ENCODE measurements at places on chromosomes 16 and 17. TPM values are rescaled to one million over a fixed set of nuclear protein-coding genes. Genes with fewer than 3 reads are reported as not detected.

- peak; percentile 99 for DNase-seq
These were observed at the start of gene MBTPS1 for GRCh38 chr16:84116720-84117493. MBTPS1 (minus strand) TSS chr16:84116942; CDS start chr16:84101783, 15,159 bp downstream.

DNA sequence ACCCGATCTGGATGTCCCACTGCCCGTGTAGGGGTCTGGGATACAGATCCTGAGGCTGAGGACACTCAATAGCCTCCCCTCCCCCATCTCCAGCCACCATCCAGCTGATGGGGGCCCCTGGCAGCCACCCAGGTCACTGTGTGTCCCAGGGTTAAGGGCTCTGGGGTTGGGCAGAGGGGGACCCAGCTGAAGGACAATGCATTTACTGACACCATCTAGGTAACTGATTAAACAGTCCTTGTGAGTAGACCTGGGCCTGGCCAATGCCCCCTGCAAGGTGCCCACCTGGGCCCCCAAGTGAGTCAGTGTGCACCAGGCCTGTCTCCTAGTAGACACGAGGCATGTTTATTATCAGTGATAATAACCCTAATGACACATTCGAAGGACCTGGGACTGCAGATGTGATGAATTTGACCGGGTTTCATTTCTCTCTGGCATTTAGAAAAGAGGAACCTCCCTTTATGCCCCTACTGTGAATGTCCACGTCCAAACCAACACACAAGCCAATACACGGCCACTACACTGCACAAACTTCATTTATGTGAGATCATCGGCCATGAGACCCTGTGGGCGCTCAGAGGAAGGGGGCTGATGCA, 261.9 kb upstream of the FOXF1 start:
- no peak for DNase-seq

GRCh38 chr16:89924297-89924924, 1.3 kb downstream of the TUBB3 start:
- no peak for DNase-seq

DNA sequence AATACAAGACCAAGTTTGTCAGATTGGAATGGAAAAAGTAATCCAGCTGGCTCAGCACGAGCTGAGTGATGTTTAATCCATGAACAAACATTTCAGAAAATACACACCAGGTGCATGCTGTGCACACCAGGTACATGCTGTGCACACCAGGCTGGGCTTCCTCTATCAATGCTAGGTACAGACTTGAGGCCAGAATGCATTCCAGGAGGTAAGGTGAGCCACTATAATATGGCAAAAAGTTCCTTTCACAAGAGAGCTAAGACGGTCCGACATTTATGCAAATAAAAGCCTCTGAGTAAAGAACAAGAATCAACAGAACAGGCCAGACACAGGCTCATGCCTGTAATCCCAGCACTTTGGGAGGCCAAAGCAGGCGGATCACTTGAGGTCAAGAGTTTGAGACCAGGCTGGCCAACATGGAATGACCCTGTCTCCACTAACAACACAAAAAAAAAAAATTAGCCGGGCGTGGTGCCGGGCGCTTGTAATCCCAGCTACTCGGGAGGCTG, 128.2 kb downstream of the ZNF778 start:
- no peak for DNase-seq

DNA sequence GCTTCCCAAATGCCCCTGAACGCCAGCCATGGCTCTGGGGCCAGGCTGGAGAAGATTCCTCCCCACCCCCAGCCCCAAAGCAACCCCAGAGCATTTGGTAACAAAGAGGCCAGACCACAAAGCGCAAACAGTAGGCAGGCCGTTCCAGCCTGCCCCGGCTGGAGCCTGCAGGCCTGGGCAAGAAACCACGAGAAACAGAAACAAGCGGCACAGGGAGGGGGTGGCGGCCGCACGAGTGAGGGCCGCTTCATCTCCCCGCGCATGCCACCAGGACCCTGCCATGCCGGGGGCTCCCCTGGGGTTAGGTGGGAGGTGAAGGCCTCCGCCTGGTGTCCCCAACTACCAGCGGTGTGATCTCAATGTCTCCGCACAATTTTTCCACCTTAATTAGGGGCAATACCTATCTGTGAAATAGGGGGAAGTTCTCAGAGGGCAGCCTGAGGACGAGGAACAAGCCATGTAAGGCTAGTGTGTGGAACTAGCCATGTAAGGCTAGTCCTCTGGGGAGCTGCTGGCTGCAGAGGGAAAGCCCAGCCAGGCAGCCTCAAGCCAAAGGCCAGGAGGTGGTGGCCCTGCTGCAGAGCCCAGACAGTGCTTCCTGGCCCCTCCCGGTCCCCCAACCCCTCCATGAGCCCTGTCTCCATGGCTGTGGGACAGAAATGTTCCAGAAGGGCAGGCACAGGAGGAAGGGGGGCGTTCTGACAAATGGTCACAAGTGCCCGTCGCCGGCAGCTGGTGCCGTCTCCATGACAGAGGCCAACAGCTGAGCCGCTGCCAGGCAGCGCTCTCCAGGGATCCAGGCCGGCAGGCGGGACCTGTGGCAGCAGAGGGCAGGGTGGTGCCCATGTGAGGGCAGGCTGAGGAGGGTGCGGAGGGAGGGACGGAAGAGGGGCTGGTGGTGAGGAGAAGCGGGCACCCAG, 14.5 kb upstream of the MTSS2 start:
- no peak for DNase-seq

AARSD1 gene
- total RNA-seq: 3.0 TPM

DNA sequence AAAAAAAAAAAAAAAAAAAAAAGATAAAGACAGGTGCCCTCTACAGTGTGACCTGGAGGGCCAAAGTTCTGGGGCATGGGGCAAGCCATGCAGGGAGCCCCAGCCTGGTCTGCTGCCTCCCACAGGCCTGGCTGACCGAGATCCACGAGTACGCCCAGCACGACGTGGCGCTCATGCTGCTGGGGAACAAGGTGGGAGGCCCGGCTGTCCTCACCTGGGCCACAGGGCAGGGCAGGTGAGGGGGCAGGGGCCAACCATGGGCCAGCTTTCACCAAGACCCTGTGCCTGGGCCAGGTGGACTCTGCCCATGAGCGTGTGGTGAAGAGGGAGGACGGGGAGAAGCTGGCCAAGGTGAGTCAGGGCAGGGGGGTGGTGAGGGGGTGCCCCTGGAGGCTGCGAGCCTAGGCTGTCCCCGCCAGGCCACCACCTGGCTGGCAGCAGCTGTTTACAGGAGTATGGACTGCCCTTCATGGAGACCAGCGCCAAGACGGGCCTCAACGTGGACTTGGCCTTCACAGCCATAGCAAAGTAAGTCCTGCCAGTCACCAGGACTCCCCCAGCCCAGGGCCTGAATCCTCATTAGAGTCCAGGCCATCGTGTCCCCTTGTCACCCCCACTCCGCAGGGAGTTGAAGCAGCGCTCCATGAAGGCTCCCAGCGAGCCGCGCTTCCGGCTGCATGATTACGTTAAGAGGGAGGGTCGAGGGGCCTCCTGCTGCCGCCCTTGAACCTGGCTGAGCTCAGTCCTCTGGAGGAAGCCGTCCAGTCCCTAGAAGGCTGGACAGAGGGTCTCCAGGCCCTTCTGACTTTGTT, 2.7 kb upstream of the TRAF7 start:
- peak; percentile 51 for DNase-seq

GHDC gene
- total RNA-seq: 34.5 TPM

RDM1 gene
- total RNA-seq: 39.2 TPM

DNA sequence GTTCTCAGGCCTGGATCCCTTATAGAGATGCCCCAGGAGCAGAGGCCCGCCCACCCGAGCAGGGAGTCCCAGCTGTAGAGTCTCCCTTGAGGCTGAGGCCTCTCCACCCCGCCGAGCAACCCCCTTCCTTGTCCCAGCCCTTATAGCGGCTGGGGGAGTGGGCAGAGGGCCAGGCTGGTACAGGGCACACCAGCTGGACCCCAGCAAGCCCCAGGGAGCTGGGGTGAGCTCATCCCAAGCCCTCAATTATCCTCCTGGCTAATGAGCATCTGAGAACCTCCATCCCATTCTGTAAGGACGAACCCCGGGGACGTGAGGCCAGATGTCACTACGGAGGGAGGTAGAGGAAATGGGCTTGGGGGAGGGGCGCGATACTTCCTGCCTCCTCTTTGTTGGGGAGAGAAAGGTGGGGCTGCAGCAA, 3.2 kb upstream of the SNN start:
- no peak for DNase-seq

DNA sequence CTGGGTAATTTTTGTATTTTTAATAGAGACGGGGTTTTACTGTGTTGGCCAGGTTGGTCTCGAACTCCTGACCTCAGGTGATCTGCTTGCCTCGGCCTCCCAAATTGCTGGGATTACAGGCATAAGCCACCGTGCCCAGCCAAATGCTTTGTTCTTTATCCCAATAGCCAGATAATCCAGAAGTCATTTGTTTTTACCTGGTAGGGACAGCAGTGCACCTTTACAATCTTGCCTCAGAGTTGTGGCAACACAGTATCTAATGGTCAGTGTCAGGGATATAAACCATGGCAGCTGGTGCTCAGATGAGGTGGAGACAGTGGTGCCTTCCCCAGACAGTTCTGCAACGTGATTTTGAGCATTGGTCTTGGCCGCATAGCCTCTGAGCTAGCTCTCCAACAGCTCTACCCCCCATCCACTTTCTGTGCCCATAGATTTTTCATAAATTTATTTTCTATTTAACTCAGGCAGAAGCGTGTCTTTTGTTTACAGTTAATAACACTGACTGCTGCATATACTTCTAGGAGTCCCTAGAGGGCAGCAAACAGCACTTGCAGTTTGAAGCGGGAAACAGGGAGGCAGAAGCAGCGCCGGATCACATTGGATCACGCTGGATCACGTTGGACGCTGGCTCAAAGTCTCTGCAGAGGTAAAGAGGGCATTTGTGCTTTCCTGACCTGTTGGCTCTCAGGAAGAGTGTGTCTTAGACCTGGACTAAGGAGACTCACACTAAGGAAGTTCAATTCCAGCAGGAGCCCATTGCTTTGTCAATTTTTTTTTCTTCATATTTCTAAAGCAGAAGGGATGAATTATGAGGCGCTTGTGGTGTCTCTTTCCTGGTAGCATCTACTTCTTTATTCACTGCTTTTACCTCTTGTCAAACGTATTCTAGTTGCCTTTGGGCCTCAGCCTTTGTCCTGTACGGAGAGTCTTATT, 5.1 kb upstream of the GGT6 start:
- peak; percentile 77 for DNase-seq

DNA sequence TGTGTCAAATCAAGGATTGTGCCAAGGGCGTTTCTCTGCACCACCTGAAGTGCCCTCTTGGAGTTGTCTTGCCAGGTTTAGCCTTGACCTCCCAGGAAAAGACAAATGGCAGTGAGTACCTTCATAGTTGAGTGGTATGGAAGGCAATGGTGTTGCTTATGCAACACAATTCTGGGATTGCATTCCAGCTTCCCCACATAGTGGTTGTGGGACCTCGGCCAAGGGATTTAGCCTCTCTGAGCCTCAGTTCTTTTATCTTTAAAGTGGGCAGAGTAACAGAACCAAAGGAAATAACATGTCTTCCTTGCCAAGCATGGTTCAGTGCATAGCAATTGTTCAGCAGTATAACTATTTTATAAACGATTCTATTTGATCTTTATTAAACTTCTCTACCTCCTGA, 49.4 kb downstream of the CCDC42 start:
- DNase-seq: no peak

DNA sequence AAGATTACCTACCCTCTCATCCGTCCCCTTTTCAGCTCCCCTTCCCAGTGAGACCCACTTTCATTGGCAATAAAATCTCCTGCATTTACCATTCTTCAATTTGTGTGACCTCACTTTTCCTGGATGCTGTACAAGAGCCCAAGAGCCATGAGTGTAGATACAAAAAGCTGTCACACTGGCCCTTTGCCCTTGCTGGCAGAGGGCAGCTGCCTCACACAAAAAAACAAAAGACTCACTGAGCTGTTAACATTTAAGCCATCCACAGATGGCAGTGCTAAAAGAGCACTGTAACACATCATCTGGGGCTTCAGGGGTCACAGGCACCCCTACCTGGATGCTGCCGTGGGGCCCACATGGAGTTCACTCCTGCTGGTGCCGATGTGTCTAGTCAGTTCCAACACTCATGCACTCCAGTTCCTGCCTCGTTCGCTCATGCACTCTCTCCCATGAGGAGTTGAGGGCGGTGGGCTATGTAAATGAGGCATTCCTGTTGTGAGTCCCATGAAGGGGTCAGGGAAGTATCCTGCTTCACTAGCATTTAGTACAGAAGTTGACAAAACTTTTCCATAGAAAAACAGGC, 123.1 kb downstream of the CA10 start:
- DNase-seq: no peak

GRCh38 chr16:85544016-85544415, 69.1 kb upstream of the GSE1 start:
- DNase-seq: no peak

DNA sequence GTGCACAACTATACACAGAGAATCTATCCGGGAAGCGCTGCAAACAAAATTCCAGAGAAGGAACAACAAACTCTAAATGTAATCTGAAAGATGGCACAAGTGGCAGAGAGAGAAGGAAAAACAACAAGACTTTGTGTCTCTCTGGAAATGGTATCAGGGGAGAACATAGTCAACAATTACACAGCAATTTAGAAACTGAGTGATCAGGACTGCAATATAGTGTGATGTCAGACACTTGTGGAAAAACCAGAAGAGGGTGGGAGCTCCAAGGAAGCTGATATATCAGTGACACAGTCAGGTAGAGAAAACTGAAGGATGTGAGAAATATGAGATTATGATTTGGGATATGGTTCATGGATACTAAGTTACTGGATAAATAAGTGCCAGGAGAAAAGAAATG, 8.2 kb downstream of the ZNF19 start:
- no peak for DNase-seq

COIL gene
- 1.5 TPM for total RNA-seq

- DNase-seq: no peak
These were observed 1.7 kb upstream of the RAB11FIP4 start for GRCh38 chr17:31389657-31390381.

PLA2G10 gene
- 43.8 TPM for total RNA-seq

GRCh38 chr16:12148120-12148519, 171.6 kb downstream of the SNX29 start:
- DNase-seq: no peak

- no peak for DNase-seq
These were observed 10.5 kb downstream of the MNT start for GRCh38 chr17:2390199-2390836.

- no peak for DNase-seq
These were observed 18.1 kb downstream of the SPOP start for GRCh38 chr17:49659661-49660382.

GRCh38 chr17:63700528-63701455, 867 bp upstream of the LIMD2 start:
- peak; percentile 37 for DNase-seq

DNA sequence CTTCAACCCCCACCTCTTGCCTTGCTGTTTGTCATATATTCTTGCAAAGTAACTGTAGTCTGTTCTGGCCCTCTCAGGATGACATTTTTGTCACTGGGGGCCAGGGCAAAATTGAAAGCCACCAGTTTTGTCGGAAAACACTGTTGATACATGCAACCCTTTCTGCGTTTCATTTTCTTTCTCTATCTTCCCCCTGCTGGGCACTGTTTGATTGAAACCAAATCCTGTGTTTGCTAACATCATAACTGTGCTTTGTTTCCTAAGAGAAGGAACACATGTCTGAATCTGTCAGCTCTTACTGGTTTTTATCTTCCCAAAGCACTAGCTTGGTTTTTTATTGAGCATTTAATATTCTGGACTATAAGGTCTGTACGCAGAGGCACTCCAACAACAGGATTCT, 11.7 kb upstream of the CPPED1 start:
- no peak for DNase-seq

All from transverse colon (tissue), 4 donors.